T-helper 9 cell (primary cell): ENCODE measurements at places on chromosomes 4 and X.
A peak's percentile ranks its signal among the peaks of the same experiment; 100 is the strongest.

GRCh38 chr4:151231915-151232595 is 44.9 kb upstream of the PRSS48 start:
- DNase-seq: no peak

GRCh38 chr4:42570221-42570620 is 86.7 kb downstream of the ATP8A1 start:
- DNase-seq: no peak

GRCh38 chrX:115472131-115472530 is 88.8 kb upstream of the PLS3 start:
- DNase-seq: no peak

DNA sequence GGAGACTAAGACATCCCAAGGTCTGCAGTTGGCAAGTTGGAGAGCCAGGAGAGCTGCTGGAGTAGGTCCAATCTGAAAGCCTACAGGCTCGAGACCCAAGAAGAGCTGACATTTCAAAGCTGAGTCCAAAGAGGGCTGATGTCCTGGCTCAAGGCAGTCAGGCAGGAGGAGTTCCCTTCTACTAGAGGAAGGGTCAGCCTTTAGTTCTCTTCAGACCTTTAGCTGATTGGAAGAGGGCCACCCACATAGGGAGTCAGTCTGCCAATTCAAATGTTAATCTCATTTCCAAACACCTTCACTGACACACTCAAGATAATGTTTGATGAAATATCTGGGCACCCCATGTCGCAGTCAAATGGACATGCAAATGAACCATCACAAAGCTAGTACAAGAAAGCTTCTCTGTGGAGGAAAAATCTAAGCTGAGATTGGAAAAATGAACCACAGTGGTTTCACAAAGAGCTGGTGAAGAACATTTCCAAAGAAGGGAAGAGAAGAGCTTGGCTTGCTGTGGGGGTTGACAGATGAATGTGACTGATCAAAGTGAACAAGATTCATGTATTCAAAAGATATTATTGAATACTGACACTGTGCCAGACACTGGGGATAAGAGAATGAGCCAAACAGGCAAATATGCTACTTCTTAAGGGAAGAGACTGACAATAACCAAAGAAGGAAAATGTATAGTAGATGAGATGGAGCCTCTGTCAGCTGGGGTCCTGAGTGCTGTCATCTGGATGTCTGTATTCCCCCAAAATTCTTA is 61.2 kb downstream of the STK32B start:
- no peak for DNase-seq

GRCh38 chr4:78987683-78988082 is 48.4 kb upstream of the PAQR3 start:
- no peak for DNase-seq

- no peak for DNase-seq
These were observed 6.0 kb downstream of the CCNA2 start for GRCh38 chr4:121817701-121818100.

- DNase-seq: peak; percentile 59
These were observed at the start of gene SH3BP2 for GRCh38 chr4:2792711-2793585. TSS of gene SH3BP2 (plus strand) at chr4:2793085. CDS start at chr4:2820618, 27,533 bp downstream.

DNA sequence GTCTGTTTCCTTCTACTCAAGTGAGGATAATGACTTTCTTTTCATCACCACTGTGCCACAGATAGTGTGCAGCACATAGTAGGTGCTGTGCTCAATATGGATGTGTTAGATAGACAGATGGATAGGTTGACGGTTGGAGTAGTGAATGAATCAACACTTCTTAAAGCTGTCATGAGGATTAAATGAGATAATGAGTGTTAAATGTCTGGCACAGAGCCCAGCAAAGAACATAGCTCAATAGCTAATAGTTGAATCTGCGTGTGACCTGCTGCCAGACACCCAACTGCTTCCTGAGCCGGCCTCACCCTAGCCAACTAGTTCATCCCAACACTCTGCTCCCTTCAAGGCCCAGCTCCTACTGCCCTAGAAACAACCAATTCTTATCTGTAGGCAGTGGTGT is 67.7 kb upstream of the PJA1 start:
- no peak for DNase-seq

DNA sequence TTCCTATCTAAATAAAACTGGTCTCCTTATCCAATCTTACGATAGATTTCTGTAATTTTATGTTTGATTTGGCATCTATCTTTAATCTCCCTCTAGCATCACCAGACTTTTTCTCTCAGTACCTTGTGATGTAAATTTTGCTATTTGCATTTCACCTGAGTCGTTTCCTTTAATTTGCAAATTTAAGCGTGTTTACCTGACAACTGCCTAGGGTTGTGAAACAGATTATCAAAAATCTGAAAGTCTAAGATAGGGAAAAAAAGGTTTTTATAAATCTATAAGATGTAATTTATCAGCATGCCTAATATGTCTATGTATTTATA is 39.4 kb upstream of the TMPRSS11E start:
- DNase-seq: no peak

DNA sequence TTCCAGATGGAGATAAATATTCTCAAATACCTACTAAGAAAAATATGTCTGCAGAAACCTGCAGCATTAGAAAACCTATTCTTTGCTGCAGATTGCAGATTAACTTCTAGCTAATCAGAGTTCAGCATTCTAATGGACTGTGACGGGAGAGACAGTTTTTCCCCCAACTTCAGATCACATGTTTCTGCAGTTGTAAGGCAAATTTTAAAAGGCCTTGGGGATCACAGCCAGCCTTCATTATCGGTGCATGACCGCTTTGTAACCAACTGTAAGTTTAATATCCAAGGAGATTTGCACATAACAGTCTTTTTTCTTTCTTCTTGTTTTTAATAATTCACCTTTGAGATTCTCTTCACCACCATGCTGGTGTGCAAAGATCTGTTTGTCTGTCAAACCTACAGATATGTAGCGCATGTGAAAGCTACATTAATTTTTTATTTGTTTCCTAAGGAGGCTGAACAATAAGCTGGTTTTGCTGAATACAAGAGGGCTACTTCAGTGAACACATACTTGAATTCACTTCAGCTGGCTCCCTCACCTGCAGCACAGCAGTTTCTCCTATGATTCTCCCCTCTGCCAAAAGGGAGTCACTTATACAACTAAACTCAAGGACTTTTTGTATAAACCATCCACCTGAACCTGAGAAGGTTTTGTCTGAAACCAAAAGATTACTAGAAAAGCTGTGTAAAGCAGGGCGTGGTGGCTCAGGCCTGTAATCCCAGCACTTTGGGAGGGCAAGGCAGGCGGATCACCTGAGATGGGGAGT is 488.5 kb downstream of the RPA4 start:
- no peak for DNase-seq

- DNase-seq: no peak
These were observed 243.2 kb downstream of the CPE start for GRCh38 chr4:165621983-165622382.

GRCh38 chrX:49001521-49002090 is 458 bp downstream of the GRIPAP1 start:
- peak; percentile 49 for DNase-seq

DNA sequence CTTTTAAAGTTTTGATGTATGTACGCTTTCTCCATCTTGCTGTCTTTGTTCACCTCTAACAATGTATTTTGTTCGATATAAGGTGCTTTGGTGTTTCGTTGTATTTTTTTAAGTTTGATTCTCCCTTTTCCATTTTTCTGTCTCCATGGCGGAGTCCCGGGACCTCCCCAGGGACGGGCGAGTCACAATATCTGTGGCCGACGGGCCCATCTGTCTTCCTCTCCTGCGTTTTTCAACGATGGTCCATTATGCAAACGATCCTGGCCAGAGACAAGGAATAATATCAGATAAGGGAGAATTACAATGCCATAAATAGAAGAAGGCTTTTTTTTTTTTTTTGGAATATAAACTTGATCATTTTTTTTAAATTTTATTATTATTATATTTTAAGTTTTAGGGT is 112.3 kb upstream of the SHOX start:
- no peak for DNase-seq

- no peak for DNase-seq
These were observed 3.1 kb downstream of the TET2 start for GRCh38 chr4:105149771-105150170.

DNA sequence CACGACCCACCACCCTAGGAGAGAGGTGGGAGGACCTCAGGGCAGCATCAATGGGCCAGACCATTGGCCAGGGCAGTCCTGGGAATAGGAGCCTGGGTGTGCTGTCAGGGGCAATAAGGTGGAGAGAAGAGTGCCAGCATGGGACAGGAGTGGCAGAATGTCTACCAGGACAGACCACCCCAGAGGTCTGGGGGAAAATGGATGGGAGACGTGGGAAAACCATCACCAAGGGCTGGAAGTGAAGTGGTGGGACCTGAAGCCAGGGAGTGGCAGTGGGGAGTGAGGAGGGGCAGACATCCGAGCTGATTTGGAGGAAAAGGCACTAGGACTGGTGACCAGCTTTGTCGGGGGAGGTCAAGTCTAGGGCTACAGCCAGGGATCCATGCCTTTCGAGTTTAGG is 993 bp downstream of the EVC2 start:
- no peak for DNase-seq

GRCh38 chr4:169160825-169161224 is 109.9 kb downstream of the SH3RF1 start:
- no peak for DNase-seq

- no peak for DNase-seq
These were observed 7.3 kb downstream of the SOD3 start for GRCh38 chr4:24802648-24803047.

GRCh38 chrX:119734897-119735339 is 23.5 kb upstream of the SOWAHD start:
- DNase-seq: no peak
